DMS 273 treated with DMSO at 0.1 percent for 48 hours (cell line): ENCODE measurements at places on chromosomes 12 and 14.
A peak's percentile ranks its signal among the peaks of the same experiment; 100 is the strongest.

- no peak for DNase-seq
Observed at GRCh38 chr12:54657105-54657607, 9.0 kb upstream of the DCD start.

DNA sequence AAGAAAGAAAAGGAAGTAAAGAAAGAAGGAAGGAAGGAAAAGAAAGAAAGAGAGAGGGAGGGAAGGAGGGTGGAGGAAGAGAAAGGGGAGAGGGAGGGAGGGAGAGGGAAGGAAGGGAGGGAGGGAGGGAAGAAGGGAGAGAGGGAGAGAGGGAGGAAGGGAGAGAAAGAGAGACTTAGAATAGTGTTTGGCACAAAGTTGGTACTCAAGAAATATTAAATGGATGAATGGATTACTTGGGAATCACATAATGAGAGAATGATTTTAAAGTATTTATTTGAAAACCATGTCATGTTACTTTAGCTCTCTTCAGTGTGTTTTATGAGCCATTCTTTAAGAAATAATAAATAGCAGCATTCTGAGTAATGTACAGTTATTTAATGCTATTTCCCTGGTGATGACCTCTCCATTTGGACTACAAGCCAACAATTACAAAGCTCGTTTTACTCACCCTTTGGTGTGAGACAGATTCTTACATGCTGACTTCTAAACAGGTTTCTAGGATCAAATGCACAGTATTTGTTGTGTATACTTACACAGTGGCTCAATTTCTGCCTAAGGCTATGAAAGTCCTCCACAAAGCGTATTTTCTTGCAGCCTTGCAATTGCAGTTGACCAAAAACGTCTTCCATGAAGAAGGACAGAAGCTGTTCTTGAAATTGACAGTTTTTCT, 861 bp downstream of the IL26 start:
- no peak for DNase-seq

DNA sequence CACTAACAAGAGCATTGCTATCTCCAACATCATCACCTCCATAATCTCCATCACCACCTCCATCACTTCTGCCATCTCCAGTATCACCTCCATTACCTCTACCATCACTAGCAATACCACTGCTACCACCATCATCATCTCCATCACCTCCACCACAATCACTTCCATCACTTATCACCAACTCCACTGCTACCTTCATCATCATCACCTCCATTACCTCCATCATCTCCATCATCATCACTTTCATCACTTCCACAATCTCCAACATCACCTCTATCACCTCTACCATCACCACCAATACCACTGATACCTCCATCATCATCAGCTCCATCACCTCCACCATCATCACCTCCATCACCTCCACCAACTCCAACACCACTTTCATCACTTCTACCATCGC, 102.4 kb upstream of the TMEM132C start:
- DNase-seq = no peak

DNA sequence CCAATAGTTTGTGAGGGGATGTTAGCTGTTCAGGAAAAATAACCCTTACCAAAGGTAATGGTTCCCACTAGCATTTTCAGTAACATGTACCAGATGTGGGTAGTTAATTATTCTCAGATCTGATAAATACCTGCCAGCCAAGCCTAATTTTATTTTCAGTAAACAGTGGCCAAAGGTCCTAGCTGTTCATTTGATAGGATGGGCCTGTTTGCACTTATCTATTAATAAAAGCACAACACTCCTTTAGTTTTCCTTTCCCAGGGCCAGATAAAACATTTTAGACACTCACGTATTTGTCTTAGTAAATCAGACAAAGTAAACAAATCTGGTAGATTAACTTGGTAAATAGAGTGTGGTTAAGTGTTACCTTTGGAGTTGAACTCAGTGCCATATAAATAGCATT, 345.1 kb downstream of the RAD51B start:
- no peak for DNase-seq

- DNase-seq = no peak
Observed at GRCh38 chr12:123971449-123971769, 1.2 kb downstream of the CCDC92 start.

- DNase-seq = peak; percentile 4
Observed at GRCh38 chr12:69739287-69740191, 879 bp downstream of the RAB3IP start.
